Suppressor macrophage treated with lipopolysaccharide for 1 hour (primary cell): ENCODE measurements at places on chromosomes 5 and 9.

- DNase-seq = no peak
Measured at GRCh38 chr5:135693371-135693955, 114.7 kb upstream of the CXCL14 start.

- DNase-seq = no peak
Measured at GRCh38 chr5:94499806-94500205, 118.6 kb downstream of the KIAA0825 start.

DNA sequence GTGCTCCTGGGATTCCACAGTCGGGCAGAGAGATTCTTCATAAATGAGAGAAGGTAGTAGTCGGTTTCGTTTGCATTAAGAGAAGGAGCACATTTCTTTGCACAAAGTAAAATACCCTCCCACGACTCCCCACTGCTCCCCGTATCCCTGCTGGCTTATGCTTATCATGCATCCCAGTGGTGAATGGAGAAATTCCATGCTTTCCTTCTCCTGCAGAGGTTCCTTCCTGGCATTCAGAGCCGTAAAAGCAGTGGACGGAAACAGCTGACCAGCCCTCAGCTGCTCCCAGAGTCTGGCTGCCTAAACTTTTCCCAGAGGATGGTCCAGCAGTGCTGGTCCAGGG is 93.1 kb downstream of the C9orf152 start:
- no peak for DNase-seq

- no peak for DNase-seq
Measured at GRCh38 chr5:117144086-117144485, 569.5 kb upstream of the SEMA6A start.

- DNase-seq = no peak
Measured at GRCh38 chr9:99101812-99102211, 3.1 kb upstream of the TGFBR1 start.

DNA sequence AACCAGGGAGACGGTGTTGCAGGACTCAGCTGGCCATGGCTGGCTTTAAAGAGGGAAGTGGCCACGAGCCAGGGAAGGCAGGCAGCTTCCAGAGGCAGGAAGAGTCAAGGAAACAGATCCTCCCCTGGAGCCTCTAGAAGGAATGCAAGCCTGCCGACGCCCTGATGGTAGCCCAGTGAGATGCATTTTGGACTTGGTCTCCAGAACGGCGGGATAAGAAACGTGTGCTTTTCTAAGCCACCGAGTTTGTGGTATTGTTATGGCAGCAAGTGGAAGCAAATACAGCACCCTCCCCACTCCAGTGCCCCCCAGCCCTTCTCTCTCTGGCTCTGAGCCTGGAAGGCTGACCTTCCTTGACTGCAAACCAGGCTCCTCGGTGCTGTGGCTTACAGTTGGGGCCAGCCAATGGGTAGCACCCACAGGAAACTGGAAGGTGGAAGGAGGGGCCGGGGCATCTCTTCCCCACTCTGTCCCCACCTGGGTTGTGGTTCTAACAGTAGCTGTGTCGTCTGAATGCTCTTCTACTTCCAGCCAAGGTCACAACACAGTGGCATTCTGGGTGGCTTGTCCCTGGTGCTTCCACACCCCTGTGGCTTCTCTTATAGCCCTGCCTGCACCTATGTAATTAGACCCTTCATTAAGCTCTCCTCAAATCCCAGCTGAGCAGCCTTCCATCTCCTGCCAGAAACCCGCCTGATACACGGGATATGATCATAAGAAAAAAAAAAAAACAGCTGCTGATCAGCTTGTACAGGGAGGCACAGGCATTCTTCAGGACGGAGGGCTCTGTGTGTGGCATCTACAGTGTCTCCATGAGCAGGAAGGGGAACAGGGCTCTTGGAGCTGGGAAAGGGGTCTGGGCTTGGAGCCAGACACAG is 29.9 kb upstream of the UNC5A start:
- no peak for DNase-seq

DNA sequence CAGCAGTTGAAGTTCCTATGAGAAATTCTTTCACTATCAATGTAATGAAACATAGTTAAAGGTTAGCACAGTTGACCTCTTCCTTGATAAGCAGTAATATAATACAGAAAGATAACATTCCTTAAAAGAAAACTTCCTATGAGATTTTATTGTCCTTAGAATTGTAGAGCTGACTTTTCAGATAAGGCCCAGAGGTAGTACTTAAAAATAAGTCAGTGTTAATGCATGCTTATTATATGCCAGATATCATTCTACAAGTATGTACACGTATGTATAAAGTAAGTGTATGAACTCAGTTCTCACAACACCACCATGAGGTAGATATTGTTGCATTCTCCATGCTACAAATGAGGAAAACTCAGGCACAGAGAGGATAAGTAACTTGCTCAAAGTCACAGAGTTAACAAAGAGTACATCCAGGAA is 15.3 kb downstream of the AP3S1 start:
- no peak for DNase-seq

GRCh38 chr5:81830596-81830995 is 79.7 kb upstream of the SSBP2 start:
- peak; percentile 59 for DNase-seq

- DNase-seq = no peak
Measured at GRCh38 chr5:76610196-76610595, 13.0 kb downstream of the F2RL2 start.

GRCh38 chr5:139394123-139394653 is 716 bp downstream of the PROB1 start:
- peak; percentile 65 for DNase-seq

DNA sequence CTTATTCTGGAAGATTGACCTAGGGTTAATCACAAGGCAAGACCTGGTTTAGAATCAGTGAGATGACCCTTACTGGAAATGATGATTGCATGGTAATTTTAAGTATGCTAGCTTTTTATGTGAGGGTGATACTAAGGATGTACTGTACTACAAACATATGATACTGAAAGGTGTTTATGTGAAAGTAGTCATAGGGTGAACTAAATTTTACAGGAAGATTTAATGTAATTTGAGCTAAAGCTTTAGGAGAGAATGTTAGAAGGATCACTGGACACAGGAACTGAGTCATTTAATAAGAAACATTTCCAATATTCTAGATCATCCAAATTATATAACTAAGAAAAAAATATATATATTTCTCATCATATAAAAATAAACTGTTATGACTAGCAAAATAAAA is 197.2 kb downstream of the COX7C start:
- no peak for DNase-seq

DNA sequence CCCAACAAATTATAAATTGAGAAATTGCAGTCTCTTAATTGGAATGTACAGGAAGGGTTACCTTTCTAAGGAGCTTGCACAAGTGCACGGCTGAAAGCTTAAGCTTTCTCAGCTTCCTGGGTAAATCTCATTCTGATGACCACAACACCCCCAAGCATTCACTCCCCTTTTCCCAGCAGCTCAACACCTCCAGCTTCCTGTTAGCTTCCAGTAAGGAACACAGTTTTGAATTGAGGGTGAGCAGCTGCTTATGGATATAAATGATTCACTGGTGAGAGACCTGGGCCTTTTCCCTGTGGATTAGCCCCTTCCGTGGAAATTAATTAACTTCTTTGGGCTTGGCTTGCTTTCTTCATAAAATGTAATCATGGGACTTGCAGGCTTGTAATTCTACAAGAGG is 101.2 kb downstream of the SLC28A3 start:
- DNase-seq = no peak

- DNase-seq = no peak
Measured at GRCh38 chr9:132982458-132982857, 4.0 kb downstream of the GFI1B start.

DNA sequence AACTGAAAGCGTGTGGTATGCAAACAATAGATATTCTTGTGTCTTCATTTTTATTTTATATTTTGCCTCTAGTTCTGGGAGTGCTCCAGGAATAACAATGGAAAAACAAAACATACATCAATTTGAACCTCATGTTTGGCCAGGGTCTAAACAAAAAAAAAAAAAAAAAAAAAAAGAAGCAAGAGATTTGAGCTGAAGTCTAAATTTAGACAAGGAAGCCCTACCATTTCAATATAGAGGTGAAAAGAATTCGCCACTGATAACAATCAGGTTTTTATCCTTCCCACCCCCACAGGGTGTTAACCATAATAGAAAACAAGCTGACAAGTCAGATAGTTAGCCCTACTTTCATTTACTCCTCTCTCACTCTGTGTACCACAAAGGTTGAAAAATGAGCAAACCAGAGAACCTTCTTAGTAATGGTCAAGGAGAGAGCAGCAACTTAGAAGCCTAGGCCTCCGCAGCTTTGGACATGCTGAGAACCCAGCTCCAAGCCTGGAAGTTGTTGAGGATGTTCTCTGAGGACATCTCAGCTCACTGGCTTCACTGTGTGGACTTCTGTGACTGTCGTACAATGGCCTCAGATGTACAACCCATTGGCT is 118.2 kb upstream of the HMHB1 start:
- no peak for DNase-seq

DNA sequence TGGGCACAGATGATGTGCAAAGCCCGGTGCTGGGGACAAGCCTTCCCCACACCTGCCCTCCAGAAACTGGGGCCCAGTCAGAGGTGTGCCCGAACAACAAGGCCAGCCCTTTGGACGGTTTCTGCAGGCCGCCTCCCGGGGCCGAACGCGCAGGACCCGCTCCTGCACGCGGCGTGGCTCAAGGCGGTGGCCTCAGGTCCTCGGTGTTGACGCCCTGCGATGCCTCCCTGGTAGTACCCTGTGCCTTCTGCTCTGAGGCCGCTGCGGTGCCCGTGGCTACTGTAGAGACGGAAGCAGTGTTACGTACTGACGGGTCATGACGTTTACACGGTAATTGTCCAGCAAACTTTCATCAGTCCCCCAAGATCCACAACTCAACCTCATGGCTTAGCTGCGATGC is 33.5 kb upstream of the FANCC start:
- DNase-seq = no peak

DNA sequence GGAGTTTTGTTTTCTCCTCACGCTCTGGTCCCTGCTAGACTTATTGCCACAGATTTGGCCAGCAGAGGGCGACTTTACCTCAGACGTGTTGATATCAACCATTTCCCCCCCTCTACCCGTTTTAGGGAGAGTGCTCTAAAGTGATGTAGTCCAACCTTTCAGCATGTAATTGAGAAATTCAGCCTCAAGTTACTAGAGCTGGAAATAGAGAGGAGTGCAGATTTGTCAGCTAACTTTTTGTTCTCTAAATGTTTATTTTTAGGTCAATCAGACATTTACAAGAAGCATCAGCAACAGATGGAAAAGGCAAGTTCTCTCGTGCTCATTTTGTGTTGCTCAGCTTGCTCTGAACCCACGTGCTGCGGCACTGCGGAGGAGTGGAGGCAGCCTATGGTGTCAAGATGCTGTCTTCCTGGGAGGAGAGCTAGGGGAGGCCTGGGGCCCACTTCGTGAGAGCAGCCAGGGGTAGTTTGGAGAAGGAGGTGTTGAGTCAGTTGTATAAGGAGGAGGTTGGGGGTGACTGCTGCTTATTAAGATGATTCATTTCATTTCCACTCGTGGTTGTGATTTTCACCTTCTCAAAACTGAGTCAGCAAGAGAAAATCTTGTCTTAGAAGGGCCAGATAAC is 53.6 kb downstream of the GPR107 start:
- peak; percentile 93 for DNase-seq

- DNase-seq = no peak
Measured at GRCh38 chr9:93252116-93252780, 68.3 kb downstream of the WNK2 start.

DNA sequence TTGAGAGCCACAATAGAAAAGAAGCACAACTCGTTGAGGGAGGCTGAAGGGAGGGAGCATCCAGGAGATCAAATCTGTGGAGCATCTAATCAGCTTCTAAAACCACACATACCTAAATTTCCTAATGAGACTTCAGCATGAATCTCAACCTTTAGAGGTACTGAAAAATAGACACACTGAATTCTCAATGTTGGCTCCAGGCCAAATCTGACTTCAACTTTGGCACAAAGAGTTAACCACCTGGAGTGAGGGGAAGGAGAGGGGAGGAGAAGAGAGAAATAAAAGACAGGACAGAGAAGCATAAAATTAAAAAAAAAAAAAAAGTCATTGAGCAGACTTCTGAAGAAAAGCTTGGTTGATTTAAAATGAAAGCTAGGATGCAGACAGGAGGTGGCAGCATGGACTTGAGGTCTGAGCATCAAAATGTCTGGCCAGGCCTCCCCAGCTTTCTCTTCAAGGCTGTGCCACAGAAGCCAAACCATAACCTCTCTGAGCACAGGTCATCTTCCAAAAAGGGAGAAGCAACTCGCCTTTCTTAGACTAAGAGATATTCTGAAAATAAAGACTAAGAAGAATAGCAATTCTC is 205.6 kb downstream of the DENND1A start:
- peak; percentile 20 for DNase-seq

DNA sequence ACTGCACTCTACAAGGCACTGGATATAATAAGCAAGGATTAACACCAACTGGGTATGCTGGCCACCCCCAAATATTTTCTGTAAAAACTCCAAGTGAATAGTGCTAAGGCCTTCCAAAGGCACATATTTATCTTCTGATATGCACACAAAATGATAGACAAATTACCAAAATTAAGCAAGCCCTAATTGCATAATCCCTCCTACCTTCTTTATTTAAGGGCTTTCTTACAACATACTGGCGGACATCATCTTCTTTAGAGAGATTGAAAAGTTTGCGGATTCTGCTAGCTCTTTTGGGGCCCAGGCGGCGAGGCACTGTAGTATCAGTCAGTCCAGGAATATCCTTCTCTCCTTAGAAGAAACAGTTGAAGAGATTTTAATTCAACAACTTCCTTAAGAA is 1.9 kb downstream of the RPS6 start:
- peak; percentile 58 for DNase-seq

DNA sequence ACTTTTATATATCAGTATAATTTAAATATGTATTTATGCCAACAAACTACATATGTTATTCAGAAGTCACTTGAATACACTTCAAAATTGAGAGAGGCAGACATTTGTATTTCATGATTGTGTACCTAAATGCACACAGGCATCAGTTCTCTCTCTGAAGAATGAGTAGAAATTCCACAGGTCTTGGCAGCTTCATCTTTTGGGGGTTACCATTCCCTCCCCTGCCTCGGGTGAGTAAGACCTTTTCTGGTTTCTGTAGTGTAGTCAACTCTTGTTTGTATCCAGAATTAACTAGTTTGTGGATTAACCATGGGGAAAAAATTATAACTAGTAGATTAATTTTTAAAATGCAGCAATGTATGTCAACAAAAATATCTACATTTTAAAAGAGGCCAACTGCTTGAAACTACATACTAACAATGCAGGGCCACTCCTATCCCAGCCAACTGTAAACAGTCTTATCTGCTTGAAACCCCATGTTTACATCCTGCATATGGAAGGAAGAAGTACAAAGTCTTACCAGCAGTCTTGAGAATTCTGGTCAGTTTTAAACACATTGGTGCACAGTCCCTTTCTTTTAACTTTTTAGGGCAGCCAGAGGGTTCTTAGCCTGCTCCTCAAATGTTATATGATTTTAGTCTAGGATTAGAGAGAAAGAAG is 339.6 kb upstream of the KIF2A start:
- DNase-seq = no peak

- DNase-seq = no peak
Measured at GRCh38 chr9:69370430-69370829, 45.4 kb downstream of the ENTREP1 start.

- no peak for DNase-seq
Measured at GRCh38 chr9:75593920-75594319, 296.6 kb upstream of the PCSK5 start.

GRCh38 chr5:95995962-95996489 is 34.4 kb upstream of the ELL2 start:
- no peak for DNase-seq

GRCh38 chr5:157308836-157309465 is 43.0 kb downstream of the CYFIP2 start:
- DNase-seq = no peak
